ENCODE measurements at places on chromosomes 13 and 19. TPM values are rescaled to one million over a fixed set of nuclear protein-coding genes. Genes with fewer than 3 reads are reported as not detected.

GRCh38 chr19:588093-588740, 1.5 kb upstream of the HCN2 start:
- no peak overlapping the region for H3K4me3 ChIP-seq
- H3K27ac ChIP-seq = no peak overlapping the region
- H3K36me3 ChIP-seq = peaks cover 5% of the 10 kb centered on the region
- H3K27me3 ChIP-seq = peaks cover 41% of the 10 kb centered on the region
- H3K4me1 ChIP-seq = peaks cover 40% of the 10 kb centered on the region

GRCh38 chr13:95184317-95184716, 116.9 kb downstream of the ABCC4 start:
- no peak overlapping the region for H3K4me3 ChIP-seq
- no peaks in the 10 kb centered on the region for H3K27me3 ChIP-seq
- peaks cover 6% of the 10 kb centered on the region for H3K4me1 ChIP-seq
- no peaks in the 10 kb centered on the region for H3K36me3 ChIP-seq
- H3K27ac ChIP-seq = no peak overlapping the region

DNA sequence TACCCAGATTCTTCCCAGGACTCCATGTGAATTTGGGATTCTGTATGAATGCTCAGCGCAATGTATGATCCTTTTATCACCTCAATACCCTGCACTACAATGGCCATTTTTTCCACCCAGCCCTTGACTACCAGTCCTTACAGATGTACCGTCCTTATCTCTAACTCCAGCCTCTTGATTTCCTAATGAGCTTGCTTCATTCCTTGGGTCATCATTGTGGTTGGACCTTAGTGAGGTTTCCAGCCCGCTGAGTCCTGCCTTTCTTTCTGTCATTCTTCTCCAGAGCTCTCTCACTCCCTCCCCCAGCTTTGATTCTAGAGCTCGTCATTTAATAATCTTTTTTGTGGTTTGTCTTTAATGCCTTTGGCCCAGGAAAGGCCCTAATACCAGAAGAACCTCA, 438.5 kb downstream of the ZNF536 start:
- no peaks in the 10 kb centered on the region for H3K36me3 ChIP-seq
- H3K27ac ChIP-seq = no peak overlapping the region
- no peak for DNase-seq
- no peak overlapping the region for H3K4me3 ChIP-seq

- H3K4me3 ChIP-seq = no peak overlapping the region
- H3K4me1 ChIP-seq = no peaks in the 10 kb centered on the region
- H3K36me3 ChIP-seq = no peaks in the 10 kb centered on the region
- H3K27ac ChIP-seq = no peak overlapping the region
- H3K27me3 ChIP-seq = no peaks in the 10 kb centered on the region
These were observed 56.5 kb downstream of the HSPH1 start for GRCh38 chr13:31105020-31105795.

Gene ZNF112
- 1.2 TPM for polyA plus RNA-seq

DNA sequence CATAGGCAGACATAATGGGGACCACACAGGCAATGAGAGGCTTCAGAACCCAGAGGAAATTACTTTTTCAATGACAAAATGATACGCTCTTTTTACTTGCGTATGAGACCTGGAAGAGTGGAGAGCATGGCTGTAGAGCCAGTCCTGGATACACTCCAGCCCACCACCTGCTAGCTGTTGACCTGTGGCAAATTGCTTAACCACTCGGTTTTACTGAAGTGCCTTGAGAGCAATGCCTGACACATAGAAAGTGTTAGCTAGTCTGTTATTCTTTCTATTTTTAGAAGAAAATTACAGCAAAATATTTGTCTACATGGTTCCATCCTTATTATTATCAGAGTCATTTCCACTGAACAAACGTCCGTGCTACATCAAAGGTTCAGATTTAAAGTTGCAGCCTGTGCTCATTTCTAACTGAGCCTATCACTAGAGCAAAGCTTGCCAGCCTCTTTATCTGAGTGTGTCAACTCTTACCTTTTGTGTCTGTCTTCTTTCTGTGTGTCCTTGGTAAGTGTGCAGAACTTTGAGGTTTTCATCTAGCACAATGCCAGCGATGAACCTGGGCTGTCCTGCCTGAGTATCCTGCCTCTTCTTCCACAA, 9.6 kb upstream of the GPR183 start:
- no peaks in the 10 kb centered on the region for H3K27me3 ChIP-seq
- H3K36me3 ChIP-seq = no peaks in the 10 kb centered on the region
- H3K4me1 ChIP-seq = no peaks in the 10 kb centered on the region
- DNase-seq = no peak
- no peak overlapping the region for H3K27ac ChIP-seq

Gene HPN
- polyA plus RNA-seq = 0.61 TPM

DNA sequence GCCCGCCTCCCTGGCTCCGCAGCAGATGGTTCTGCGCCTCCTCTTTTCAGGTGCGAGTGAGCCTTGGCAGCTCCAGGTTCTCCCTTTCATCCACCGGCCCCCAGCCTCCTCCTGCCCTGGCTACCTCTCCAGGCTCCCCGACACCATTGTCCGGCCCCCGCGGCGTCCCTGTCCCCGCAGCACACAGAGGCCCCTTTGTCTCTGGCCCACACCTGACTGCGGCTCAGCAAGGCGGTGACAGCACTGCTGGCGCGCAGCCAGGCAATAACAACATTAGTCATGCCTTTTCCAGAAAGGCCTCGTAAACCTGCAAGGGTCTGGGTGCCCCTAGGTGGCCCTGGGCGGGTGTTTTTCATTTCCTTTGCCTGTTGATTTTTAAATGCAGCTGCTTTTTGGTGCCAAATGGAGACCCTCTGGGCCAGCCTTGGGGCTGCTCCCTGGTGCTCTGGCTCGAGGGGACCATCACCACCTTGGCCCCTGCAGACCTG, 73.2 kb upstream of the MEDAG start:
- no peak for DNase-seq
- H3K27ac ChIP-seq = no peak overlapping the region
- no peaks in the 10 kb centered on the region for H3K36me3 ChIP-seq
- no peak overlapping the region for H3K4me3 ChIP-seq
- H3K4me1 ChIP-seq = no peaks in the 10 kb centered on the region

- H3K27ac ChIP-seq = no peak overlapping the region
- no peak for DNase-seq
- no peaks in the 10 kb centered on the region for H3K27me3 ChIP-seq
- H3K4me1 ChIP-seq = no peaks in the 10 kb centered on the region
These were observed 192.7 kb upstream of the MIR17HG start for GRCh38 chr13:91154558-91155353.

Gene C19orf38
- polyA plus RNA-seq = 1.2 TPM

DNA sequence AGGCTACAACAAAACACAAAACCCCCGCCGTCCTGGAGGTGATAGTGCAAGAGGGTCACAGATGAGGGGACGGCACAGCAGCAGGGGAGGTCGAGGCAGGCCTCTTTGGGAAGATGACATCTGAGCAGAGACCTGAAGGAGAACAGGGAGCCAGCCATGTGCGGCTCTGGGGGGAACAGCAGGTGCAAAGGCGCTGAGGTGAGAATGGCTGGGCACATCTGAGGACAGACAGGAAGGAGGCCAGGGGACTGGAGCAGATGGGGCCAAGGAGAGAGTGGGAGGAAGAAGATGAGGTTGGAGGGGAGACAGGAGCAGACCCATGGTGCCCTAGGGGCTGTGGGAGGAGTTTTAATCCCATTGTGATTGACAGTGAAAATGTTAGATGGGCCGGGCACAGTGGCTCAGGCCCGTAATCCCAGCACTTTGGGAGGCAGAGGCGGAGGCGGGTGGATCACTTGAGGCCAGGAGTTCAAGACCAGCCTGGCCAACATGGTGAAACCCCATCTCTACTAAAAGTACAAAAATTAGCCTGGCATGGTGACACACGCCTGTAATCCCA, 1.8 kb upstream of the CKM start:
- peaks cover 40% of the 10 kb centered on the region for H3K4me1 ChIP-seq
- no peak for DNase-seq
- peak overlapping the region; percentile 71 for H3K27ac ChIP-seq
- H3K4me3 ChIP-seq = peak overlapping the region; percentile 47

- no peak overlapping the region for H3K27ac ChIP-seq
- H3K36me3 ChIP-seq = no peaks in the 10 kb centered on the region
- H3K27me3 ChIP-seq = no peaks in the 10 kb centered on the region
- H3K4me3 ChIP-seq = no peak overlapping the region
These were observed 33.7 kb downstream of the CRYL1 start for GRCh38 chr13:20491926-20492435.

GRCh38 chr13:104635879-104636278, 1569.7 kb upstream of the SLC10A2 start:
- H3K4me3 ChIP-seq = no peak overlapping the region
- no peaks in the 10 kb centered on the region for H3K36me3 ChIP-seq
- no peaks in the 10 kb centered on the region for H3K27me3 ChIP-seq
- no peaks in the 10 kb centered on the region for H3K4me1 ChIP-seq
- no peak for DNase-seq
- H3K27ac ChIP-seq = no peak overlapping the region

DNA sequence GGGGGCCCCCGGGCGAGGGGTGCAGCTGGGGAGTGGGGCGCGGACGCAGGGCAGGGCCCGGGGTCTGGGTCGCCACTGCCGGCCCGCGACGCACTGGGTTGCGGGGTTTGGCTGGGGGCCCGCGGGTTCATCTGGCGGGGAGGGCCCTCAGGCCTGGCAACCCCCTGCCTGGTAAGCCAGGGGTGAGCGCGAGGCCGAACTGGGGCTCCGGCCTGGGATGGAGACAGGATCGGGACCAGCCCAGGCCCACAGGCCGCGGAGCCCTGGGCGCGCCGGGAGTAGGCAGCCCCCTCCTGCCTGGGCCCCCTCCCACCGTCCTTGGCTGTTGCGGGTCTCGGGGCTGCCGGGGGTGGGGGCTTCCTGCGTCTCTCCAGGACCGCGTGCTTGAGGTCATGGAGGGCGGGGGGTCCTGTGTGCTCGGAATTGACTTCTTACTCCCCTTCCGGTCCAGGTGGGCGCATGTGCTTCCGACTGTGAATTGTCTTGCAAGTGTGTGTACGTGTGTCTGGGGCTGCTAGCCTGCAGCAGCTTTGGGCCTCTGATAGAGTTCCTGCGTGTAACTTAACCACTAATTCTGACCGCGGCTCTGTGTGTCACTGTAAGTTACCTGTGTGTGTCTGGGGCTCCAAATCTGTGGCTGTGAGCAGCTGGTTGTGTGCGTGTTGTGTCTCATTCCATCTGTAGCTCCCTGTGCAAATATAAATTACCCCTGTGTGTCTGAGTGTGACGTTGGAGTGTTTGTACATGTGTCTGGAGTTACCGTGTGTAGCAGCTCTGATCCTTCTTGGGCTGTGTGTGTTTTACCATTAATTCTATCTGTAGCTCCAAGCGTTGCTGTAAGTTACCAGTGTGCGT, 751 bp downstream of the GRAMD1A start:
- no peaks in the 10 kb centered on the region for H3K27me3 ChIP-seq
- peak overlapping the region; percentile 99 for H3K4me3 ChIP-seq
- H3K27ac ChIP-seq = peak overlapping the region; percentile 99

Gene EBI3
- polyA plus RNA-seq = 17.6 TPM

DNA sequence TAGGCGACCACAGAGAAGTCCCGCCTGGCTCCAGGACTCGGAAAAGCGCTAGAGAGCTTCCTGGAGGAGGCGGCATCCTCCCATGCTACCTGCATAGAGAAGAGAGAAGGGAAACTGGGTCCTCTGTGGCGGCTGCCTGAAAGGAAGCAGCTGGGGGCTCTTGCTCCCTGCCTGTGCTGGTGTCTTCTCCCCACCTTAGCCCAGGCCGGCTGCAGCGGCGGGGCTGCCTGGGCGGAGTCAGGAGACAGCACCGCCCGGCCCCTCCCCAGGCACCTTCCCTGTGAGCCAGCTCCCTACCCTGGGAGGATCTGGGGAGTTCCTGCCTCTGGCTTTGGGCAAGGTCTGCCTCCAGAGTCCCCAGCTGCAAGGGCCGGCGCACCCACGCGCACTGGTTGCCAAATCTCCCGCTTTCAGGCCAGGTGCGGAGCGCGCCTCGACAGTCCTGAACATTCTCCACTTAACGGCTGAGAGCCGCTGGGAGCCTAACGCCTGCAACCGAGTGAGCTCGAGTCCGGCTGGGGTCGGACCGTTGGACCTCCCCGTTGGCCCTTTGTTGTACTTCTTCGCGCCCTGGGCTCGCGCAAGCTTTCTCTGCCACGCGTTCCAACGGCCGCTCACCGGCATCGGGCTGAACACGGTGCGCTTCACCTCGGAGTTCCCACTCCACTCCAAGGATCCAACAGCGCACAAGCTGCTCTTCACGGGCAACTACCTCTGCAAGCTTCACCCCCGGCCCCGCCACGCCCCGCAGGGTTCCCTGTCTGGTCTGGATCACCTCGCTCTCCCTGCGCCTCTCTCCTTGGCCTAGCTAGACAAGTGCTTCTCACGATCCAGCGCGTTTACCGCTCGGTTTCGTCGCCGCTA, 21.8 kb upstream of the ZNF30 start:
- no peaks in the 10 kb centered on the region for H3K36me3 ChIP-seq
- H3K4me1 ChIP-seq = no peaks in the 10 kb centered on the region
- no peak overlapping the region for H3K27ac ChIP-seq
- H3K27me3 ChIP-seq = peaks cover 15% of the 10 kb centered on the region

GRCh38 chr19:28731577-28731976, 481.4 kb downstream of the UQCRFS1 start:
- H3K36me3 ChIP-seq = no peaks in the 10 kb centered on the region
- no peak for DNase-seq
- H3K4me1 ChIP-seq = peaks cover 13% of the 10 kb centered on the region
- H3K27me3 ChIP-seq = peaks cover 8% of the 10 kb centered on the region

Gene FLT1
- polyA plus RNA-seq = 4.6 TPM

DNA sequence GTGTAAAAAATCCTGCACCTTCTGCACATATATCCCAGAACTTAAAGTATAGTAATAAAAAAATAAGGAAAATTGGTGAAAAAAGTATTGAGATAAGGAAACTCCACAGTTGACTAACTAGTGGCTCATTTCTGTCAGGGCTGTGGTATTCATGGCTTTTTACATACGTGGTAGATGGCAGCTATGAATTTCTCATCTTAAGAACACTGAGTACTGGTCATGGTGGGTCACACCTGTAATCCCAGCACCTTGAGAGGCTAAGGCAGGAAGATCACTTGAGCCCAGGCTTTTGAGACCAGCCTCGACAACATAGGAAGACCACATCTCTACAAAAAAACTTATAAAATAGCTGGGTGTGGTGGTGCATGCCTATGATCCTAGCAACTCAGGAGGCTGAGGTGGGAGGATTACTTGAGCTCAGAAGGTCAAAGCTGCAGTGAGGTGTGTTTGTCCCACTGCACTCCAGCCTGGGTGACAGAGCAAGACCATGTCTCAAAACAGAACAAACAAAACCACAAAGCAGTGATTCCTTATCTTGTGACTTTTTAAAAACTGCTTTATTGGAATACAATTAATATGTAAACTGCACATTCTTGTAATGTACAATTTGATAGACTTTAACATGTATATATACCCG, 16.8 kb downstream of the SLAIN1 start:
- no peak overlapping the region for H3K27ac ChIP-seq
- DNase-seq = no peak
- no peaks in the 10 kb centered on the region for H3K36me3 ChIP-seq
- no peaks in the 10 kb centered on the region for H3K27me3 ChIP-seq
- no peaks in the 10 kb centered on the region for H3K4me1 ChIP-seq

GRCh38 chr19:15266683-15267082, 34.4 kb upstream of the EPHX3 start:
- no peak overlapping the region for H3K4me3 ChIP-seq

GRCh38 chr13:43057653-43058317, 34.4 kb downstream of the DNAJC15 start:
- H3K4me1 ChIP-seq = peaks cover 54% of the 10 kb centered on the region
- DNase-seq = no peak
- H3K36me3 ChIP-seq = no peaks in the 10 kb centered on the region
- H3K27ac ChIP-seq = no peak overlapping the region
- no peaks in the 10 kb centered on the region for H3K27me3 ChIP-seq

GRCh38 chr19:42254089-42254849, 659 bp downstream of the ERF start:
- H3K4me3 ChIP-seq = peak overlapping the region; percentile 100
- H3K4me1 ChIP-seq = no peaks in the 10 kb centered on the region
- H3K27me3 ChIP-seq = no peaks in the 10 kb centered on the region
- H3K27ac ChIP-seq = peak overlapping the region; percentile 100
- DNase-seq = peak; percentile 91

Gene WDR87
- polyA plus RNA-seq = not detected
